ENCODE measurements at places on chromosomes 1 and 21. TPM values are rescaled to one million over a fixed set of nuclear protein-coding genes. Genes with fewer than 3 reads are reported as not detected.

SH2D1B gene
- total RNA-seq = not detected

- H3K36me3 ChIP-seq = no peaks in the 10 kb centered on the region
- H3K4me1 ChIP-seq = no peaks in the 10 kb centered on the region
- DNase-seq = no peak
- H3K27ac ChIP-seq = no peak within 1 kb of the TSS
Observed at GRCh38 chr1:6419804-6420453, at the start of gene HES2. HES2 (minus strand) TSS chr1:6419919; CDS start chr1:6419820, 99 bp downstream.

DNA sequence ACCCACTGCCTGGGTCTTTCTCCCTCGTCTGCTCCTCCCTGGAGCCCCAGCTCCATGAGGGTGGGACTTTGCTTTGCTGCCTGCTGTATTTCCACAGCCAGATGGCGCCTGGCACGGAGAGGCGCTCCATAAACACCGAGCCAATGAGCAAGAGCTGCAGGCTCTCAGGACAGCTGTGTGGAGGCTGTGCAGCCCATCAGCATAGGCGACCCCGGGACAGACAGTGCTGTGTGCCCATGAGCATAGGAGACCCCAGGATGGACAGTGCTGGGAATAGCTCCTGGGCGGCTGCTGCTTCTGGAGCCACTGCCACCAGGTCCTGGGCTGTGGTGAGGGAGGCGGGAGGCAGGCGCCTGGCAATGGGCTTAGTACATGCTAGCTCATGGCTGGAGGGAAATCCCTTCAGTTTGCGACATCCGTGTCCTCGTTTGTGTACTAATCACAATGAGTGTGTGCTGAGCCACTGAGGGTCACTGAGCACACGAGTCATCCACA is 29.2 kb downstream of the CEP104 start:
- H3K4me3 ChIP-seq = no peak overlapping the region
- no peak overlapping the region for H3K27ac ChIP-seq
- no peaks in the 10 kb centered on the region for H3K27me3 ChIP-seq
- H3K4me1 ChIP-seq = no peaks in the 10 kb centered on the region
- DNase-seq = no peak

GRCh38 chr1:98651116-98651632 is 10.3 kb upstream of the SNX7 start:
- H3K4me1 ChIP-seq = no peaks in the 10 kb centered on the region
- no peak overlapping the region for H3K27ac ChIP-seq
- no peaks in the 10 kb centered on the region for H3K27me3 ChIP-seq
- DNase-seq = no peak
- no peak overlapping the region for H3K4me3 ChIP-seq

ETNK2 gene
- total RNA-seq = 54.5 TPM

SPRR4 gene
- total RNA-seq = not detected

SLC16A4 gene
- 19.2 TPM for total RNA-seq

AIRE gene
- total RNA-seq = not detected

- DNase-seq = no peak
- H3K27me3 ChIP-seq = no peaks in the 10 kb centered on the region
- H3K27ac ChIP-seq = no peak overlapping the region
- no peak overlapping the region for H3K4me3 ChIP-seq
- H3K36me3 ChIP-seq = no peaks in the 10 kb centered on the region
Observed at GRCh38 chr1:41639332-41639936, 155.0 kb upstream of the EDN2 start.

- no peaks in the 10 kb centered on the region for H3K36me3 ChIP-seq
- H3K27ac ChIP-seq = peak overlapping the region; percentile 9
- no peak for DNase-seq
- no peak overlapping the region for H3K4me3 ChIP-seq
- H3K27me3 ChIP-seq = no peaks in the 10 kb centered on the region
Observed at GRCh38 chr1:54360165-54361005, 45.8 kb downstream of the SSBP3 start.

- no peak overlapping the region for H3K27ac ChIP-seq
- H3K36me3 ChIP-seq = no peaks in the 10 kb centered on the region
- H3K27me3 ChIP-seq = no peaks in the 10 kb centered on the region
- DNase-seq = peak; percentile 52
Observed at GRCh38 chr21:36773117-36773516, 74.2 kb downstream of the SIM2 start.

DNA sequence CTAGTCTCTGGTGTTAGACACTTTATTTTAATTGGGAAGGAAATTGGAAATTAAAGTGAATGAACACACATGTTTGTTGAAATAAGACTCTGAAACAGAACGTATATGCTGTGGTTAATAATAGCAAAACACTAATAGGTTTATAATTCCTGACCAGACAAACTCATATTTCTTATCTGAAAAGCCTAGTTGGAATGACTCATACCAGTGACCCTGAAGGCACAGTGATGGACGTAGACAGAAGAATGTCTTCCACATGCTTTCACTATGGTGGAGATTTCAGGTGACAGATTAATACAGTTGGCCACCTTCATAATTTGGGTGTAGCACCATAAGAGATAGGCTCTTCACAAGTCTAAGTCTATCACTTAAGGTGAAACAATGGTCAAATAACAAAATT is 83.0 kb upstream of the COL11A1 start:
- no peak for DNase-seq
- H3K27me3 ChIP-seq = no peaks in the 10 kb centered on the region
- no peaks in the 10 kb centered on the region for H3K36me3 ChIP-seq
- no peak overlapping the region for H3K27ac ChIP-seq
- H3K4me3 ChIP-seq = no peak overlapping the region

OPRD1 gene
- total RNA-seq = not detected

GRCh38 chr1:218568962-218569550 is 223.9 kb downstream of the TGFB2 start:
- H3K36me3 ChIP-seq = no peaks in the 10 kb centered on the region
- H3K27ac ChIP-seq = no peak overlapping the region
- no peaks in the 10 kb centered on the region for H3K27me3 ChIP-seq
- no peak overlapping the region for H3K4me3 ChIP-seq
- DNase-seq = no peak

- no peak overlapping the region for H3K27ac ChIP-seq
- DNase-seq = no peak
- H3K36me3 ChIP-seq = no peaks in the 10 kb centered on the region
- H3K27me3 ChIP-seq = no peaks in the 10 kb centered on the region
- H3K4me1 ChIP-seq = peaks cover 3% of the 10 kb centered on the region
Observed at GRCh38 chr1:213154056-213154685, 103.1 kb downstream of the RPS6KC1 start.

BRDT gene
- total RNA-seq = not detected

DNA sequence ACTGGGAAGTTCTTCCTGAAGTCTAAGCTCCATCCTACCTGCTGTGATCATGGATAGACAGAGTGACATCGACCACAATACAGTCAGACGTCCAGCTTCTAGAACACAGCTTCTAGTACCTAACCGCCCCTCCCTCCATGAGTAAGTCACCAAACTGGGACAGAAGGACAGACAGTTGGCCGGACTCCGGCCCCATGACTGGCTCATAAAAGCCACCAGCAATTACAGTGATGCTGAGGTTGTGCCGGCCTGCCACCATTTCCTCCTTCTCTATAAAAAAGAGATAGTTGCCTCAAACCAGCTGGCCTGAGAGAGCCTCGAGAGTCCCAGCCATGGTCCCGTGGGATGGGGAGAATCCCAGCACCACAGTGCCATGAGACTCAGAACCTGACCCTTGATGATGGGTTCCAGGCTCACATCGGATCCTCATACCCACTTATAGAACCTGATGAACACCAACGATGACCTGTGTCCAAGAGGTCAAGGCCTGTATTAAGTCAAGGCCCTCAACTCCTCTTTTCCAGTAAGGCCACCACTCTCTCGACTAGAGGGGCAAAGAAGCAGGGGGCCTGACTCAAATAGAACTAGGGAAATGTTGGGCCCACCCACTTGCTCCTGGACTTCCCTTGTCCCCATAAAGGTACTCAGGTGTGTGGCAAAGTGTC is 3.4 kb downstream of the MEF2D start:
- H3K4me3 ChIP-seq = peak overlapping the region; percentile 19
- H3K27ac ChIP-seq = peak overlapping the region; percentile 53
- H3K4me1 ChIP-seq = peaks cover 53% of the 10 kb centered on the region
- H3K27me3 ChIP-seq = no peaks in the 10 kb centered on the region
- no peaks in the 10 kb centered on the region for H3K36me3 ChIP-seq

LIN28A gene
- total RNA-seq = not detected

DNA sequence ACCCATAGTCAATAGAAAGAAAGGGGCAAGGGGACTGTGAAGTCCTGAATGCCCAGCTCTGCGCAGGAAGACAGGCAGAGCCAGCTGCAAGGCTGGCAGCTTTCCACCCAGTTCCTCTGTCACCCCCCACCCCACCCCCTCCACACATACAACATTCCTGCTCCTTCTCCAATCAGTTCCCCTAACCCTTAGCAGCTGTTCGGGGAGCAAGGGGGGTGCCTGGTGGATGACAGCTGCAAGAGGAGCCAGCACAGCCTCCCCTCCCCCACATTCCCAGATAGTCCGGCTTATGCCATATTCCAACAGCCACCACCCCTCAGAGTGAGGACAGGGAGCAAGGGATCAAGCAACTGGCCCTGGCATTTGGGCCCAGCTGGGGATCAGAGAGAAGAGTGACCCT is 9.7 kb downstream of the ARHGEF2 start:
- peaks cover 38% of the 10 kb centered on the region for H3K4me1 ChIP-seq
- H3K27me3 ChIP-seq = no peaks in the 10 kb centered on the region
- no peak overlapping the region for H3K4me3 ChIP-seq
- peak; percentile 65 for DNase-seq

SUSD4 gene
- 34.8 TPM for total RNA-seq

GRCh38 chr1:185014941-185015340 is 30.4 kb upstream of the RNF2 start:
- no peak overlapping the region for H3K4me3 ChIP-seq
- DNase-seq = no peak
- H3K36me3 ChIP-seq = no peaks in the 10 kb centered on the region
- H3K4me1 ChIP-seq = no peaks in the 10 kb centered on the region

- no peaks in the 10 kb centered on the region for H3K36me3 ChIP-seq
- no peak overlapping the region for H3K27ac ChIP-seq
- H3K4me3 ChIP-seq = no peak overlapping the region
- H3K4me1 ChIP-seq = no peaks in the 10 kb centered on the region
Observed at GRCh38 chr1:153363641-153364040, 6.0 kb downstream of the S100A9 start.

DNA sequence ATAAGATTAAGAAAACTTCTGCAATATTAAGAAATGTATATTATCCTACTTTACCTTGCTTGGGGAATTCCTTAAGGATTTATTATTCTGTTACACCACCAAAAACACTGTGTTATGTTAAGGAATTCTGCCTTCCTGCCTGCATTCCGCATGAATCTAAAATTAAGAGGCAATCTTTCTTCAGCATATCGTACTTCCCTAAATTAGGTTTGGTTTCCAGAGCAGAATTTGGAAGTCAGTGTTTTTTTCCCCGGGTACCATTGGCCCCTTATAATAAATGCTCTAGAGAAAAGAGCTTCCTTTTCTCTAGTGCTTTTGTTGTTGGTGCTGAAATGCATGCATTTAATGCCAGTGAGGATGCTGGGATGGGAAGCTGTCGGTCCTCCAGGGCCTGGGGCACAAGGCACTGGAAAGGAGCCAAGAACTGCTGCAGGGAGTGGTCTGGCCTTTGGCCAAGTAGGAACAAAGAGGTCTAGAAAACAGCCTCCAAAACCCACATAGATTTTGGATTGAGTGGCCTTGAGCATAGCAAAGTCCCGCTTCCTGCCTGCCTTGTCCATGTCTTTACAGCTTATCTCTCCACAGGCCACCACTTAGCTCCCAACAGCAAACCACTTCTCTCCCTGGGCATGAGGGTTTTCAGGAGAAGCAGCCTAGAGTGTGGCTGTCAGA is 69.9 kb downstream of the RRAGC start:
- H3K4me1 ChIP-seq = no peaks in the 10 kb centered on the region
- no peak for DNase-seq
- H3K4me3 ChIP-seq = no peak overlapping the region
- H3K27ac ChIP-seq = no peak overlapping the region
- H3K36me3 ChIP-seq = no peaks in the 10 kb centered on the region
- no peaks in the 10 kb centered on the region for H3K27me3 ChIP-seq

GRCh38 chr1:43321331-43321891 is 16.2 kb upstream of the MPL start:
- H3K27ac ChIP-seq = no peak overlapping the region
- H3K27me3 ChIP-seq = no peaks in the 10 kb centered on the region
- DNase-seq = no peak
- no peaks in the 10 kb centered on the region for H3K36me3 ChIP-seq

GPR37L1 gene
- not detected for total RNA-seq

DNASE2B gene
- total RNA-seq = not detected

DNA sequence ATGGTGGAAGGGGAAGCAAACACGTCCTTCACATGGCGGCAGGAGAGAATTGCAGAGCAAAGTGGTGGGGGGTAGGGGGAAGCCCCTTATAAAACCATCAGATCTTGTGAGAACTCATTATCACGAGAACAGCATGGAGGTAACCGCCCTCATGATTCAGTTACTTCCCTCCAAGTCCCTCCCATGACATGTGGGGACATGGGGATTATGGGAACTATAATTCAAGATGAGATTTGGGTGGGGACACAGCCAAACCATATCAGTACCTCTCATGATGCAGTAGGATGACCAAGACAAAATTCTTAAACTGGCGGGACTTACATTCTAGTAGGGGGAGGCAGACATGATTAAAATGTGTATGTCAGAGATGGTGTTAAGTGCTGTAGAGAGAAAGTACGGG is 38.8 kb downstream of the WNT4 start:
- no peaks in the 10 kb centered on the region for H3K27me3 ChIP-seq
- H3K4me1 ChIP-seq = peaks cover 10% of the 10 kb centered on the region
- H3K27ac ChIP-seq = no peak overlapping the region
- H3K4me3 ChIP-seq = no peak overlapping the region
- no peak for DNase-seq
- H3K36me3 ChIP-seq = no peaks in the 10 kb centered on the region

- H3K4me3 ChIP-seq = no peak overlapping the region
- no peaks in the 10 kb centered on the region for H3K36me3 ChIP-seq
- H3K4me1 ChIP-seq = peaks cover 3% of the 10 kb centered on the region
- H3K27ac ChIP-seq = no peak overlapping the region
Observed at GRCh38 chr1:51768971-51769588, 109.4 kb downstream of the NRDC start.

DNA sequence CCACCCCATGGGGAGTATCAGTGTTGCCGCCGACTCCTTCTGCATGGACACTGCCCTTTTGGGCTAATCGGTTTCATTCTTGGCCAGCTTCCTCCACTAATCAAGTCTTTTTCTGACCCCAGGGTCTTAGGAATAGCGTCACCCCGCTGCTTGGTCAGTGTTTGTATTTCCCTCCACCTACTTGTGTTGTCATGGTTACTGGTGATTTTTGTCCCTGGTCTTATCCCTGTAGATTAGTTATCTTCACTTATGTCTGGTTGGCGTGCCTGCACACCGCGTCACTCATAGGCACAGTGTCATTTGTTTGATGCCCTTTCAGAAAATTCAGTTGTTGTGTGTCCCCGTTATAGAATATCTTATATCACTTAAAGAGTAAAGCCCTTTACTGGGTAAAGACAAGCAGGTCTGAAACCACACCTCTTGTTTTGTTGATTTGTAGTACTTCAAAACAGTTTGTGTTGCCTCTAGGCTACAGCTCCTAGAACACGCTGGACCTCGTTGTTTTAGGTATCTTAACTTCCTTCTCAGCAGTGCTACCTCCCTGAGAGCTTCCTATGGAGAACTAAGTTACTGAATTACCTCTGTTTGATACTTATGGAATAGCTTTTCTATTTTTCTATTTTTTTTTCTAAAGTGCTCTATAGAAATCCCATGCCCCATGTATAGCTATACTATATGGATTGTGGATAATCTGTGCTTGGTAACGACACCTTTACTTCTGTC is 868 bp downstream of the PPP1R12B start:
- H3K4me3 ChIP-seq = peak overlapping the region; percentile 98
- no peaks in the 10 kb centered on the region for H3K27me3 ChIP-seq
- peaks cover 2% of the 10 kb centered on the region for H3K4me1 ChIP-seq
- no peak for DNase-seq
- no peak overlapping the region for H3K27ac ChIP-seq

Measured in ovary (tissue), 10 donors.